ENCODE measurements at places on chromosomes 16 and 17.

- no peak for DNase-seq
Measured at GRCh38 chr16:67464565-67464964, 16.4 kb downstream of the ATP6V0D1 start.

- DNase-seq, result no peak
Measured at GRCh38 chr16:56057151-56057550, 134.1 kb upstream of the GNAO1 start.

GRCh38 chr17:43021741-43022512, at the start of gene VAT1:
Gene VAT1 (minus strand): TSS chr17:43022385. CDS start chr17:43022322, 63 bp downstream.
- DNase-seq, result peak; percentile 84

GRCh38 chr17:21183468-21183867, 30.5 kb downstream of the TMEM11 start:
- DNase-seq, result no peak

DNA sequence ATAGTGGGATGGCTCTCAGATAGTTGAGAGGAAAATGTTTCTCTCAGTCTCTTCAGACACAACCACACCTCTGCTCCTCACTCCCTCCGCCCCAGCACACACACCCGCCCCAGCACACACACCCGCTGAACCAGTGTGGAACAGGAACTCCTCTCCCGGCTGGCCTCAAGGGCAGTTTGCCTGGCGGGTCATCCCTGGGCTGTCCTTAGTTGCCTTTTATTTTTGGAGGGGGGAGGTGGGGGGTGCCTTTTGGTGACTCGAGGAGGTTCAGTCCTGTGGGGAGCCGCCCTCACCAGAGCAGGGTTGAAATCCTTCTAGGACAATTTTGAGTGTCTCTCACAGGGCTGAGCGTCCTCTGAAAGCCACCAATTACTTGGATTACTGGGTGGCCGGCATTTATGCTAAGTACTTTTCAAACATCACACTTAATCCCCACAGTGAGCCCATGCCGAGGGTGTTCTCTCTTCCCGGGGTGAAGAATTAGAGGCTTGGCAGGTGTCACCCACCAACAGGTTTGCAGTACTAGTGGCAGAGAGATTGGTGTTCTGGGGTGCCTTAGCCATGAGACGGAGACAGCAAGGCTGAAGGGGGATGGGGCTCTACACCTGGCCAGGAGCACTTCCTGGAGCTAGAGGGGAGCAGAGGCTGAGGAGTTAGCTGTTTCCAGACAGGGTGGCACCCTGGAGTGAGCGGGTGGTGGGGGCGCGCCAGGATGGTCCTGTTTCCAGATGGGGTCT, 2.8 kb downstream of the RASD1 start:
- DNase-seq, result no peak

- peak; percentile 79 for DNase-seq
Measured at GRCh38 chr17:1714427-1714979, 4.3 kb upstream of the TLCD2 start.

DNA sequence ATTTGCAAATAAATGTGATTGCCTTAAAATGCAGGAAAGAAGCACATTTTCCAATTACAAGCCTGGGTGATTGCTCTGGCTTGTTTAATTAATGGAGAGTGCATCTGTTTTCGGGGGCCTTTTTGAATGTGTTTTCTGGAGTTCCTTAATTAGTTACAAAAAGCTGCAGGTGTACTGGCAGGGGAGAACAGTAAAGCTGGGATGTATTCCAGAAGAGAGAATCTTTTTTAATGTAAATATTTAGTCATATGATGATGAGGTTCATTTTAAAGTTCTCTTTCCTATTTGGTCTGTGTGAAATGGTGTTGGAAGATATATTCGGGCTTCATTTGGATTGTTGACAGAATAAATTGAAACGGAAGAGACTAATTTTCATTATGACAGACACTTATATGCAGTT, 70.9 kb upstream of the N4BP1 start:
- DNase-seq, result no peak

All from iPS-NIHi11 (cell line).